ENCODE measurements at places on chromosomes 2 and 18.

DNA sequence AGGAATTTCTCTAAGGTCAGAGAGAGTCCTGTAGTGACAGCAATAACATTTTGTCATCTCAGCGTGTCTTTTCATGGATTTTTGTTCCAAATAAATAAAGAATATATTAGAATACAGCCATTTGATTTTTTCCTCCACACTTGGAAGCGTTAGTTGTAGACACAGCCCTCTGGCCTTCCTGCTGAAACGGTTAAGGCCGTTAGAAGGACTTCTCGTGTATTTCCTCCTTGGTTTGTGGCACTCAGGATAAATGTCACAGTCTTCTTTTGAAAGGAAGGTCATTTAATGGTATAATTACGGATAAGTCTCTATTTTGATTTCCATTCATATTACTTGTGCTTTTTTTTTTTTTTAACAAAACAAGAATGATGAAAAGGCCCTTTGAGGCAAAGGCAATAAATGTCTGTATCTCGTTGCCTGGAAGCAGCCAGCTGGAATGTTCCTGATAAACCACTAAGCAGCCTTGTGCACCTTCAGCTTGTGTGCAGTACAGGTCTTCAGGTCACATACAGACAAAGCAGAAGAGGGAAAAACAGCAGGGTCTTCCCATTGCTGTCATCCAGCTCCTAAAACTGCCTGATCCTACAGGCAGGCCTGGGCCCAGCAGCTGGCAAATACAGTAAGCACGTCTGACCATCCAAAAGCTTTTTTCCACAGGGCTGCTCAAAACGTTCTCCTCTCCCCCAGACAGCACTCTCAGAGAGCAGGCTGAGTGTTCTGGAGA lies 14.4 kb downstream of the EFR3B start:
- DNase-seq, result no peak

DNA sequence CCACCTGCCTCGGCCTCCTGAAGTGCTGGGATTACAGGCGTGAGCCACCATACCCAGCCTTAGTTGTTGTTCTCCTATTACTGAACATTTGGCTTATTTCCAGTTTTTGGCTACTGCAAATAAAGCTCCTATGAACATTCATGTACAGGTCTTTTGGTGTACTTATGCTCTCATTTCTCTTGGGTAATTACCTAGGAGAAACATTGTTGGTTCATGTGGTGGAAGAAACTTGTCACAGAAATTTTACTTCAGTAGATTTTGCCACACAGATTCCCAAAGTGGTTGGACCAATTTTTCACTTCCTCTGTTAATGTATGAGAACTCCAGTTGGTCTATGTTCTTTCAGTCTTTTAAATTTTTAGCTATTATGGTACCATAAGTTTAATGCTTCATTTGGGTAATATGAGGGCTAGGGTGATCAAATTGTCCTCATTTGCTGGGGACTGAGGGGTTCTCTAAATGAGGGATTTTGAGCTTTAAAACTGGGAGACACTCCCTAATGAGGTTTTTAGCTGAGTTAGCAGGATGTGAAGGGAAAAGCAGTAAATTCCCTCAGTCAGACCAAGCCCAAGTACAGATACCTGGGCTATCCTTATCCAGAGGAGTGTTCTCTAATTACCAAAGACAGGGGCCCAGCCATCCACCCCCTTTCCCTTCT lies 33.9 kb downstream of the MTA3 start:
- DNase-seq, result no peak

GRCh38 chr2:128259585-128259984 lies 59.1 kb downstream of the HS6ST1 start:
- DNase-seq, result no peak

DNA sequence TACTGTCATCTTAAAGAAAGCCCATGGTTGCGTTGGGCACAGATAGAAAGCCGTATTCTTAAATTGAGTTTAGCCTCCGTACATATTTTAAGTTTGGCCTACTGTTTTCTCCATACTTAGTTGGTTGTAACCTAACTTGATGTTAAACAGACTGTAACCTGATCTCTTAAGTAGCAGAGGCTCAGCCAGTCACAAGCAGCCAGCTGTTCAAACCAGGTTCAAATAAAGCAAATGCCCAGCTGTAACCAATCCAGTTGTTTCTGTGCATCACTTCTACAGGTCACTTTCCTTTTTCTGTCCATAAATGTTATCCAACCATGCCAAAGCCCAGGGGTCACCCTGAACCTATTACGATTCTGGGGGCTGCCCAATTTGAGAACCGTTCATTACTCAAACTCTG lies 10.0 kb upstream of the THADA start:
- no peak for DNase-seq

- DNase-seq, result no peak
Measured at GRCh38 chr2:28948160-28948559, 32.9 kb upstream of the TOGARAM2 start.

DNA sequence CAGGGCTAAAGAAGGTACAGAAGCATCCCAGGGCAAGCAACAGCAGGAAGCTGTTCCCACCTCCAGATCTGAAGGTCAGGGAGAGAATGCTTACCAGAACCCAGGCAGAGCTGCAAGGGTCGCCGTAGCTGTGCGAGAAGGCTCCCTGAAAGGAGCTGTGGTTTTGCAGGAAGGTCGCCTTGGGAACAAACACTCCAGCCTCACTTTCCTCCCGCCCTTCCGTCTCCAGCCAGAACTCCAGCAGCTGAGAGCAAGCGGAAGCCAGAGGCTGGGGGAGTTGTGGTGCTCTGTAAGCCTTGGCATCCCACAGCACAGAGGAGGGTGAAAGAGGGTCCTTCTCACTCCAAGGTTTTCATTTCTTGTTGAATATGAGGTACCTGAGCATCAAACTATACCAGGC lies 18.3 kb upstream of the ICOS start:
- DNase-seq, result no peak

- DNase-seq, result no peak
Measured at GRCh38 chr18:10081492-10081891, 167.7 kb downstream of the VAPA start.

- no peak for DNase-seq
Measured at GRCh38 chr2:146659976-146660375, 1184.9 kb upstream of the ACVR2A start.

DNA sequence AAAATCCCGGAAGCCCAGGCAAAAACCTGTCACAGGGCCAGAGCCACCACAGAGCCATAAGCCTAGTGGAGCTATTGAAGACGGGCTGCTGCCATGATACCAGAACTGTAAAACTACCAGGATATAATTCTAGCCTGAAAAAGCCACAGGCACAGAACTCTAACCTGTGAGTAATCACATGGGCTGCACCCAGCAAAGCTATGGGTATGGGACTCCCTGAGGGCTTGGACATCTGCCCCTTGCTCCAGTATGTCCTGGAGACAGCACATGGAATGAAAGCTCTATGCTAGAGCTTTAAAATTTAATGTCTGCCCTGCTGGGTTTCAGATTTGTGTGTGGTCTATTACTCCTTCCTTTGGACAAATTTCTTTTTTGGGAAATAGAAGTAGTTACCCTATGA lies 2183.6 kb upstream of the CELF4 start:
- DNase-seq, result no peak

GRCh38 chr18:54806526-54806925 lies 21.8 kb upstream of the RAB27B start:
- no peak for DNase-seq

DNA sequence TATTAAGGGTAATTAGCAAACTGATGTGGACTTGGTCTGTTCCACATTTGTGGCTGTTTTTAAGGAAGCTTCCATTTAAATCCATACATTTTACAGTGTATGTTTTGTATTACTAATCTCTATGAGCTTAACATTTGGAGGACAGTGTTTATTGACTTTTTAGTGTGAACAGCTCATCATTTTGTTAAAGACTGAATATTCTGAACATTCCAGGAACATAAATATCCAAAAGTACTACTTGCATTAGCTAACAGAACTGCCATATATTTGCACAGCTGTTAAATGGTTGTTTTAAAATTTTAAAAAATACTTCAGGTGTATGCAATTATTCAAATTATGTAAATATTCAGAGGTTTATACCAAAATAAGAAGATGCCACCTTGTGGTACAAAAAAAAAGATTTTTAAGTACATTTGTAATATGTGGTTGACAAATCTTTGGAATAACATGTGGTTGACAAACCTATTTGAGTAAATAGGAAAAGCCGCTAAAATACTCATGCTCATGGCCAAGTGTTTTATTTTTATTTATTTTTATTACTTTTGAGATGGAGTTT lies 439.7 kb upstream of the FANCL start:
- DNase-seq, result no peak

DNA sequence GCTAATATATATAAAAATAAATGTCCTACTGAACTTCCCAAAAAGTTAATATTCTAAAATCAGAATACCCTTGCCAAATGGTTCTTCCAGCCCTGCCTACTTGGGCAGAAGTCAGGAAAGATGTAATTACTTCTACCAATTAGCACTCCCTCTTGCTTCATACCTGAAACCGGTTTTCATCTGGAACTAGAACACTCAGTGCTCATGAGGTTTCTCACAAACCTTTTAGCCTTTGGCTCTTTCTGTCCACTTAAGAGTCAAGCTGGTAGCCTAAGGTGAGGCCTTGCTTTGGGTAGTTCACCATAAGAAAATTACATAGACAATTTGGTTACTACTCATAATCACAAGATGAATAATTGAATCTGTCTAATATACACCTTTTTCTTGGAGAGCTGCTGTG lies 4.1 kb downstream of the DSG3 start:
- DNase-seq, result no peak

DNA sequence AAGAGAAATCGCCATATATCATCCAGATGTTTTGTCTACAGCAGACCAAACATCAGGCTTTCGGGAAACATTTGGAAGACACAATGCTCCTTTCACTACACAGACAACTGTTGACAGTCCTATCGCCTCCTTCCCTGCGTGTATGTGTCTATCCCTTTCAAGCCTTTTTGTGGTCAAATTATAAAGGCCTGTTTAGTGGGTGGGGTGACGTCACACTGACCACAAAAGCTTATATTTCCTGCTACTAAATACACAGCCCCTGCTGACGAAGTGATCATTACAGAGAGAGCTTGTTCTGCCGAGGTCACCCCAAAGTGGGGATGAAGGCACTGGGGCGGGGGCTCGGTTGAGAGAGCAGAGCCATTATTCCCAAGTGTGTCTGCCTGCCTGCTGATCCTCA lies 302.7 kb upstream of the TNP1 start:
- no peak for DNase-seq

DNA sequence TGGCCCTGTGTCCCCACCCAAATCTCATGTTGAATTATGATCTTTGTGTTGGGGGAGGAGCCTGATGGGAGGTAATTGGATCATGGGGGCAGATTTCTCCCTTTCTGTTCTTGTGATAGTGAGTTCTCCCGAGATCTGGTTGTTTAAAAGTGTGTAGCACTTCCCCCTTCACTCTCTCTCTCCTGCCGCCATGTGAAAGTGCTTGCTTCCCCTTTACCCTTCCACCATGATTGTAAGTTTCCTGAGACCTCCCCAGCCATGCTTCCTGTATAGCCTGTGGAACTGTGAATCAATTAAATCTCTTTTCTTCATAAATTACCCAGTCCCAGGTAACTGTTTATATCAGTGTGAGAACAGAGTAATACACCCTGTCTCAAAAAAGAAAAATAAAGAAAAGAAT lies 25.5 kb downstream of the LRRFIP1 start:
- DNase-seq, result no peak

- no peak for DNase-seq
Measured at GRCh38 chr18:48801728-48802542, 148.8 kb downstream of the SMAD7 start.

DNA sequence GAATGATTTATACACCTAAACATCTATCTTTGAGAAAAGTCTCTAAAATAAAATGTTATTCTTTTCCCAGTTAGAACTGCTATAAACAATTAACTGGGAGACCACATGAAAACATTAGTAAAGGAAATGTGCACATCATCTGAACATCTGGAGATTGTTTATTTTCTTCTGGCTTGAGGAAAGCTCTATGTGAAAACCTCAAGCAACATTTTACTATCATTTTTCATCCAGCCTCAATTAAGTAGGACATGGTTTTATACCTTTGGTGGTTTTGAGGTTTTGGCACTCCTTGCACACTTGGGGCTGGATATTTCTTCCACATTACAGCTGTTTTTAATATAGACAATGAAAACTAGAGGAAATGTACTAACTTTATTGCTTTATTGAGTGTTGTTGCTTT lies 609.5 kb upstream of the SLC8A1 start:
- no peak for DNase-seq

- no peak for DNase-seq
Measured at GRCh38 chr2:219396863-219397457, 9.2 kb upstream of the DNPEP start.

DNA sequence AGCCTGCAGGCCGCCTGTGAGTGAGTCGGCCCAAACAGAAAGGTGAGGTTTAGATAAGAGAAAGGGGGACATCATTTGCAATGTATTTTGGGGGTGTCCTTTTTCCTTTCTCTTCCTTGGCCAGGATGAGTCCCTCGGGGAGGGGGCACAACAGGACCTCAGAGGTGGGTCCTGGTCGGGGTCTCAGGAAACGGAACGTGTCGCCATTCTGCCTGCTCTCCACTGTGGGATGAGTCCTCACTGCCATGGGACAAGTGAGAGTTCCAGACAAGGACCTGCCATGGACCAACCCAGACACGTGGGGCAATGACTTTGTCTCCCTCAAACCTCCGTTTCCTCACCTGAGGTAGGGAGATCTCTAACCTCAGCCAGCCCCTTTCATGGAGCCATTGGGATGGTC lies 67.9 kb upstream of the TAF1B start:
- no peak for DNase-seq

- DNase-seq, result no peak
Measured at GRCh38 chr2:144659731-144660275, 139.9 kb upstream of the ZEB2 start.

DNA sequence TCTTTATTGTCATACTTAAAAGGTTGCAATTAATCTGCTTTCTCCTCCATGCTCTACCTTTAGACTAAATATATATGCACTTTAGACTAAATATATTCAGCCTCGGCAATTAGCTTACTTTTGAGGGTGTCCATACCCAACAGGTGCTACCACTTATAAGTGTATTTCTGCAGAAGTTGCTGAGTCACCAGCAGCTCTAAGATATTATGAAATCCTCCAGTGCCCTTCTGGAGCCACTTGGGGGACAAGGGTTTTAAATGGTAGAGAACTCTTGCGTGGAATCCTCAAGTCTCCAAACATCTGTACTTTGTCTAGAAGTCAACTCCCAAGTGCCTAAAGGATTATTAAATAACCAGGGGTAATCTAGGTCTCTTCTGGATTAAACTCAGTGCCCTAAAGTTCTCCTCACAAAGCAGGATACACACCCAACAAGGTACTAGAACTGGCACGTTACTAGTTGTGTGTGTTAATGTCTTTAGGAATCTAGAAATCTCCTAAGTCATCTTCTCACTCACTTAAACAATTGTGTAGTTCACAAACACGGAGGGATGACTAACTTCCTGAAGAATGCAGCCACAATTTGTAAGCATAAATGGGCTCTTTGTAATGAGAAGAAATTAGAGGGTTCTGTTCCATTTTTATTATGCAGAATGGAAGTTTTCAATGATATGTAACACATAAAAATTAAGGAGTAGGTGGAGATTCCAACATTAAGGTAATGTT lies 159.7 kb downstream of the CD226 start:
- DNase-seq, result no peak

Measured in SK-N-MC (cell line).